ENCODE measurements at places on chromosomes 4 and X.

DNA sequence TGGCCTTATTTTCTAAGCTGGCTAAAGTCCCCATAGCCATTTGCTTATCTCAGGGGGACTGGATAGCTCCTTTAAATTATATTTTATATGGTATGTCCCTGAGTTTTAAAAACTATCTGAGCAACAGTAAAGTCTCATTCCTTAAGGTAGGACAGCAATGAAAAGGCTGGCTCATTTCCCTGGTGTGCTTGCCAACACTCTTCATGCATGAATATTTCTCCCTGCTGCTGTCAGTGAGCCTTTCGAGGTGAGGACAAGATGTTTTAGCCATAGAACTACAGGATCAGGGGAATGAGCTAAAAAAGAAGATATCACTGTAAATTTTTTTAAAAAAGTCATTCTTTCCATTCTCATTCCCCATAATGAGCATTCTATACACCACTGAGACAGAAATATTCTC, 427.3 kb upstream of the FAM241A start:
- no peak for DNase-seq

DNA sequence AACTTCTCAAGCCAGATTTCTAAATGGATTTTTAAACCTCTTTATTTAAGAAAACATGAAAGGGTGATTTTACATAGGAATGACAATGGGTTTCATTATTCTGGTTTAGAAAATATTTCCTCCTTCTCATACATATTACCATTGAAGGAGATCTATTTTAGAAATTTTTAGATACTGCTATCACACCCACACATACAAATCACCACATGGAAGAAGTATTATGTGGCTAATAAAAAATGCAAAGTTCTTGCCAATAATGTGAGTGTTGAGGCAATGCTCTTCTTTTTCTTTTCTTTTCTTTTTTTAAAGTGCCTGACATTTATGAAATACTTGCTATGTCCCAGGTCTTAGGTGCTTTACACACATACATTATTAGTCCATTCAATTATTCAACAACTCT, 6.8 kb downstream of the STAP1 start:
- no peak for DNase-seq

DNA sequence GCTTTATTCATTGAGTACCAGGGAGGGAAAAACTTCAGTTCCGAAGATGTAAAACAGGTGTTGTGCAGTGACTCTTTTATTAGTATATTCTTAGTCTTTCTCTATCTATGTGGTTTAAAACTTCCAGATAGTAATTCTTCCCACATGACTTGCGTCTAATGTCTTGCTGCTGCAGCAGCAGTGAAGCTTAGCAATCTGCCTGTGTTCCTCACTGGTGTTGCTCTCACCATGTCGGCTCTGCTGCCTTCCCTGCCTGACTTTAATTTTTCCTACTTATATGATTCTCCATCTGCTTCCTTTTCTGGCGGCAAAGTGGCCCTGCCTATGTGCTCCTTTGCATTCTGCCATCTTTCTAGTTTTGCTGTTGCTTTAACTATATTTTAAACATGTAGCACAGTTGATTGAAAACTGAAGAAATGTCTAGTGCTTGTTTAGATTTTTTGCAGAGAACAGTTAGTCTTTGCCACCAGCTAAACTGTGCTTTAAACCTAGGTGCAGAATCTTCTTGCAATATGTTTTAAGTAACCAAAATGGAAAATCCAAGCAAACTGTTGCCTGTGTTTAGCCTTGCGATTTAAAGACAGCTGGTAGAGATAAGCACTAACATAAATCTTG, 1934.2 kb upstream of the IGFBP7 start:
- DNase-seq, result no peak

DNA sequence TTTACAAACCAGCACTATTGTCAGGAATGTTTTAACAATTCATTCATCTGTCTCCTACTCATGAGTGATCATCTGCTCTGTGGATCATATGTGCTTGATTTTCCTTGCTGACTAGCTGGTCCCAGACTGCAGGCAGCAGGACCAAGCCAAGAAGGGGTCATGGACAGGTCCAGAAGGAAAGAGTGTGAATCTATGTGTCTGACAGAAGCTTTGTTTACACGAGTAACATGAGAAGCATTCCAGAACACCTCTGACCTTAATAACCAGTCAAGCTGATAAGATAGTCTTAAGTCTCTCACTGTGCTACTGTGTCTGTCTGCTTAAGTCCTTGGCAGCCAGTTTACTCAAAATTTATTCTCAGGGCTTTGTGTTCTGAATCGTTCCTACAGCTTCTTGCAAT, 39.0 kb downstream of the GUCY1A1 start:
- DNase-seq, result no peak

GRCh38 chr4:45621971-45622370, 501.9 kb downstream of the GABRG1 start:
- no peak for DNase-seq

DNA sequence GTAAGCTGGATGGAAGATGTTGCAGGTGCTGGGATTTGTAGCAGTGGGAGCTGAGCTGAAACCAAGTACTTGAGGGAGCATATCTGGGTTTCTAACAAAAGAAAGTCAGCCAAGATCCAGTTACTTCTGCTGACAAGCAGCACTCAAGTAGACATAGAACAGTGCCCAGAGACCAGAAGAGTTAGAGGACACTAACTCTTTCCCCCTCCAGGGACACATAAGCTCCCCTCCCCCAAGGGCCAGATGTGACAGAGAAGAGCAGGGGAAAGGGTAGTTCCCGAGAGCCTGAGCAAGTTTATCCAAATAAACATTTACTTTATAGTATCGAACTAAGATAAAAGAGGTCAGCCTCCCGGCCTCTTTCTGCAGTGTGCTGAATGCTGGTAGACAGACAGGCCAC, 12.2 kb downstream of the TRPC3 start:
- DNase-seq, result no peak

- no peak for DNase-seq
These were observed 6.6 kb downstream of the OCIAD2 start for GRCh38 chr4:48899950-48900349.

- DNase-seq, result no peak
These were observed 37.9 kb downstream of the NUDT6 start for GRCh38 chr4:122884499-122884898.

- no peak for DNase-seq
These were observed 210.0 kb downstream of the KLHL4 start for GRCh38 chrX:87727620-87728019.

DNA sequence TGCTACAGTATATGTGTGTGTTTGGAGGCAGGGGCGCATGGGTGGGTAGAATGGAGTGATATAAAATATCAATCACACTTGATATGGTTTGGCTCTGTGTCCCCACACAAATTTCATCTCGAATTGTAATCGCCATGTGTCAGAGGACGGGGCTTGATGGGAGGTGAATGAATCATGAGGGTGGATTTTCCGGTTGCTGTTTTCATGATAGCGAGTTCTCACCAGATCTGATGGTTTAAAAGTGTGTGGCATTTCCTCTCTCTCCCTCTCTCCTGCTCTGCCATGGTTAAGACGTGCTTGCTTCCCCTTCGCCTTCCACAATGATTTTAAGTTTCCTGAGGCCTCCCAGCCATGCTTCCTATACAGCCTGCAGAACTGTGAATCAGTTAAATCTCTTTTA, 14.8 kb downstream of the SOWAHB start:
- DNase-seq, result no peak

DNA sequence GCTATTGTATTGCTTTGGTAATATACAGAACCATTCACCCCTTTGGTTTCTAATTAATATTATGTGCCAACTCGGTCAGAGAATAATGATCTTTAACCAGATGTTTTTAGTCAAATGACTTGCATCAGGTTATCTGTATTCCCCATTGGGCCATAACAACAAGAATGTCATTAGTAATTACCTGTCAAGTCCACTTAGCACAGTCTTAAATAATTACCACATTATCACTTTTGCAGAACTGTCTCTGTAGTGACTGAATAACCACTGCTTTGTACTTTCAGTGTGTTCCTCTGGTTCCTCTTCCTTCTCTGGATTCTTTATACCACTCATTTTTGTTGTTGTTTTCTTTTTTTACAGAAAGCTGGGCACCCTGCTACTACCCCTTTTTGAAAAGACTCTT, 257.7 kb upstream of the SPOCK3 start:
- DNase-seq, result no peak

All from stimulated activated CD8-positive, alpha-beta memory T cell treated with anti-CD3 and anti-CD28 coated beads, Interleukin-15, amount 100 ng/mL, for 24 hours (primary cell).